ENCODE measurements at places on chromosomes 13 and 19.
A peak's percentile ranks its signal among the peaks of the same experiment; 100 is the strongest.

- no peak for DNase-seq
Measured at GRCh38 chr19:53394522-53394973, 401 bp upstream of the ZNF765 start.

GRCh38 chr19:18895824-18896341 lies at the start of gene CERS1:
TSS of gene CERS1 (minus strand) at chr19:18896158. CDS start at chr19:18896072, 86 bp downstream.
- DNase-seq: no peak

- DNase-seq: no peak
Measured at GRCh38 chr19:11247391-11247790, 8.0 kb downstream of the ANGPTL8 start.

- DNase-seq: no peak
Measured at GRCh38 chr19:55369653-55370304, 484 bp downstream of the IL11 start.

DNA sequence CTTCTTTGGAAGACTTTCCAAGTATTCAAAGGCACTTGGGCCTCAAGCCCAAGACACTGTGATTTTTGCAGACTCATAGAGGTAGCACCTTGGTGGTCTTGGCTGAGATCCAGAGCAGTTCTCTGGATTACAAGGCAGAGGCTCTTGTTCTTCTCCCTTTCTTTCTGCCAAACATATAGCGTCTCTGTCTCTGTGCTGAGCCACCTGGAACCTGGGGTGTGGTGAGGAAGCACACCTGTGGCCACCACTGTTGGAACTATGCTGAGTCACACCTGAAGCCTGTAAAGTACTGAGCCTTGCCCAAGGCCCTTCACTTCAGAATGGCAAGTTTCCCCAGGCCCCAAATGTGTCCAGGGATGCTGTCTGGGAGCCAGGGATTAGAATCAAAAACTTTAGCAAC lies 127.5 kb downstream of the FREM2 start:
- no peak for DNase-seq

GRCh38 chr19:39212375-39212742 lies 8.3 kb upstream of the SYCN start:
- DNase-seq: peak; percentile 32

DNA sequence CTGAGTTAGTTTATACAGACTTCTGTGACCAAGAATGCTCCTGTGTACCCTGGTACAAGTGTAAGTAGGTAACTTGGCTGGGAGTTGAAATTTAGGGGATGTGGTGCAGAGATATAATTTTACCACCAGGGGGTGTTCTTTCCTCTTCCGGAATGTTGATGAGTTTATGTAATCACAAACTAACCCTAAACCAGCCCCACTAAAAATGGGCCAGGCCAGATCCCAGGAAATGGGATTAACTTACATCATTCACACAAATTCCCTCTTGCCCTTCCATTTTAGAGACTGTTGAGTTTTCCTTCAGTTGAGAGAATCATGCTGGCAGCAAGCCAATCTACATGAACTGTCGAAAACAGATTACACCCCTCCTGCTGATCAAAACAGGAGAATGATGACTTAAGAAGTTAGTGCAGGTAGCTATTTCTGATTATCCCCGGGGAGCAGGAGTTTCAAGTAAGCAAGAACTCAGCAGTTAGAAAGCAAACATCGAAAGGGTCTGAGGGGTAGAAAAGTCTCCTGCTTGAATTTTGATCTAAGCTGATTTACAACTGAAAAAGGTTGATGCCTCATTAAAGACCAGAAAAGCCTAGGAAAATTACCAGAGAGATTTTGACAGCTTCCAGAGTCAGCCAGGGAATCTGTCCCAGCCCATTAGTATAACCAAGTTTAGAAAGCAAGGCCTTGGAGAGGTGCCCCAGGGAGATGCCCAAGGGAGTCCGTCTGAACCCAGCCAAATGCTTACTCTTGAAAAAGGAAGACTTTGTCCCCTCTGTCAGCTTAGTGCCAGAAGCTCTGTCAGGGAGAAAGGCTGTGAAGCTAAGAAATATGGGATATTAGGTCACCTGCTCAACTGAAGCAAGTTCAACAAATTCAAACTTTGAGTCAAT lies 32.3 kb upstream of the MED4 start:
- DNase-seq: peak; percentile 4

DNA sequence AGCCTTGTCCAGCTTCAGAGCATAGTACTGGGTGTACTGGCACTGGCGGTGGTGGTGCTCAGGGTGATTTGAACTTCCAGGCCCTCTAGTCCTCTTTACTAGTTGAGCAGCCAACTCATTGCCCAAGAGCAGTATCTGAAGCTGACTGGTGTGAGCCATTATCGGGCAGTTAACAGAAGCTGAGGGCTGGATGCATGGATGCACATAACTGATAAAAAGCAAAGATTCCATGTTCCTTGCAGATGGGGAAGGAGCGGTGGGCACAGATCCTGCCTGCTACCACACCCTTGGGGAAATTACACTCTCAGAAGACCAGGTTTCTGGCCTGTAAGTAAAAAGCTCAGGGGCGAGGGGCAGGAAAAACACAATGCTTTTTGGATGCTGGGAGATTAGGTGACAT lies 499.4 kb upstream of the ARGLU1 start:
- no peak for DNase-seq

DNA sequence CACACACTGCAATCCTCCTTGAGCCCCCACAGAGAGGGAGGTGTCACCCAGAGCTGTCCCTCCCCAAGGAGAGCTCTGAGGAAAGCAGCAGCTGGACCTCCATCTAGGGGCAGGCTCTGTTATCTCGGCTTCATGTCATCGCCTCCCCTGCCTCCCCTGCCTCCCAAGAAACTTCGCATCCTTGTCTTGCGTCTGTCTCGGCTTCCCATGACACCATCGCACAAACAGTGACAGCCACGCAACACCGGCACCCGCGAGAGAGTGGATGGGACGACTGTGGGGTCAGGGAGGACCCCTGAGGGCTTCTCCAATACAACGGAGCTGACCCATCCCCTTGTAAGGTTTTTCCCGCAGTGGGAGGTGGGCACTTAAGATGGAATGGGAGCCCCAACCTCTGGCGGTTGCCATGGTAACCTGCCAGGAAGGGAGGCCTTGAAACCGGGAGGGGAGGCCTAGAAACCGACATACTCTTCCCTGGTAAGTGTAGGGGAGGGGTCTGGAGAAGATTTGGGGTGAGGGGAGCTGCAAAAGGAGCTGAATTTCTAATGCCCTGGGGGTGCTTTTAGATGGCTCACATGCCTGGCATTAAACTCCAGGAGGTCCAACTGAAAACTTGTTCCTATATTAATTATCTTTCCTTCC lies 16.3 kb downstream of the TLE2 start:
- DNase-seq: no peak

DNA sequence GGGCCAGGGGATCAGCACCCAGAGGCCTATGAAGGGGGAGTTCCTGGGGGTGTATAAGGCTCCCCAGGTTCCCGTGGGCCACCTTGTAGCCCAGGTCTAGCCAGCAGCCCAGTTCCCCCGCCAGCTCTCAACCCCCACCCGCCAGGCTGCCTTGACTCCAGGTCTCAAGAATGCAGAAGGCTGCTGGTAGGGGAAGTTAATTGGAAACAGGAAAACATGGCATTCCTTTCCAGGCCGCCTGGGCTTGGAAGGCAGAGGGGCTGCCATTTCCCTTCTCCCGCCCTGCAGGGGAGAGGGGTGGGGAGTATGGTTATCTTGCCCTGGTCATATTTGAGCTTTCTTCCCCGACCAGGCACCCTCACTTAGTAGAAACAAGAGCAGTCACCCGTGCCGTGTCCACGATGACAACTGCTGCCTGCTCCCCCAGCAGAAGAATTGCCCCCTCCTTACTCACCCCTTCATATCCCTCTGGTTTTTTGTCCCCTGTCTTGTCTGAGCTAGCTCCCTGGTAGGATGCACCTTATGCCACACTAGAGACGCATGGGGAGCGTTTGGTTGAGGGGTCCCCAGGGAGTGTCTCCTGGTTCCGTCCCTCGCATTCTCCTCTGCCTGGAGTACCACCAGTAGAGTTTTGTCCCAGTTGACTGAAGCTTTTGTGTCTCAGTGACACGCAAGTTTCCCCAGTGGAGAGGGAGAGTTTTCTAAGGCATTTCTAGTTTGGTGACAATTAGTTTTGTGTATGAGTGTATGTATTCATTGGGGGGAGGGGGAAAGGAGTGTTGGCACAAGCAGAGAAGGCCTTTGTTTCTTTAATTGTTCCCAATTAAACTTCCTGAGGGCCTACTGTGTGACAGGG lies 4.5 kb downstream of the BICRA start:
- DNase-seq: no peak

DNA sequence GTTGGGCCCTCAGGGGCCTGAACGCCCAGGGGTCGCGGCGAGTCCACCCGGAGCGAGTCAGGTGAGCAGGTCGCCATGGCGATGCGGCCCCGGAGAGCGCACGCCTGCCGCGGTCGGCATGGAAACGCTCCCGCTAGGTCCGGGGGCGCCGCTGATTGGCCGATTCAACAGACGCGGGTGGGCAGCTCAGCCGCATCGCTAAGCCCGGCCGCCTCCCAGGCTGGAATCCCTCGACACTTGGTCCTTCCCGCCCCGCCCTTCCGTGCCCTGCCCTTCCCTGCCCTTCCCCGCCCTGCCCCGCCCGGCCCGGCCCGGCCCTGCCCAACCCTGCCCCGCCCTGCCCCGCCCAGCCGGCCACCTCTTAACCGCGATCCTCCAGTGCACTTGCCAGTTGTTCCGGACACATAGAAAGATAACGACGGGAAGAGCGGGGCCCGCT lies at the start of gene CCNA1:
Gene CCNA1 (plus strand): TSS at position 390 of the 439 bp plus-strand sequence. CDS start 562 bp downstream, outside the sequence.
- no peak for DNase-seq

GRCh38 chr13:110376120-110376519 lies 69.0 kb downstream of the COL4A2 start:
- DNase-seq: no peak

DNA sequence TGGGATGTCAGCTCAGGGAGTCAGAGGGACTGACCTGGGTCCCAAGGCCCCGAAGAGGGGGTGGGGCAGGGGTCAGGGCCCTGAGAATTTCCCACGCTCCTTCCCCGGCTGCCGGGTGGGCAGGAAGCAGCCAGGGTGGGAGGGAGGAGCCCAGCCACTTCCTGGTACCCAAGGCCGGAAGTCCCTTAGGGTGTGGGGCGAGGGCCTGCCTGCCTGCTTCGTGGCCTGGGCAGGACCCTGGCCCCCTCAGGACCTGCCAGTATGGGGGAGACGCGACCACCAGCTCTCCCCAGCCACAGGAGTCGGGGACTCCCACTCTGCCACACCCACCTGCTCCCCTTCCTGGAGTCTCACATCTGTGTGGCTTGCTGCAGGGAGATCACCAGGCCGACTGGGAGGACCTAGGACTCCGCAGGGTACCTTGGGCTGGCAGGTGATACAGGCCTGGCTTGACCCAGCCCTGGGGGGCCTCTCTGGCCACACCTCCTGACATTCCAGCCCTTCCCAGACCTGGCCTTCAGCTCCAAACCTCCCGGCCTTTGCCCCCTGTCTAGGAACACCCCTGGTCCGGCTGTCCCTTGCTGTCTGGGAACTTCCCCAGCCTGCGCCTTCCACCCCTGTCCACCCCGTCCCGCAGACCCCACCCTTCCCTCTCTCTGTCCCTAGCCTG lies 9.8 kb upstream of the CIRBP start:
- DNase-seq: peak; percentile 64

- no peak for DNase-seq
Measured at GRCh38 chr13:32115066-32115465, 83.5 kb downstream of the FRY start.

DNA sequence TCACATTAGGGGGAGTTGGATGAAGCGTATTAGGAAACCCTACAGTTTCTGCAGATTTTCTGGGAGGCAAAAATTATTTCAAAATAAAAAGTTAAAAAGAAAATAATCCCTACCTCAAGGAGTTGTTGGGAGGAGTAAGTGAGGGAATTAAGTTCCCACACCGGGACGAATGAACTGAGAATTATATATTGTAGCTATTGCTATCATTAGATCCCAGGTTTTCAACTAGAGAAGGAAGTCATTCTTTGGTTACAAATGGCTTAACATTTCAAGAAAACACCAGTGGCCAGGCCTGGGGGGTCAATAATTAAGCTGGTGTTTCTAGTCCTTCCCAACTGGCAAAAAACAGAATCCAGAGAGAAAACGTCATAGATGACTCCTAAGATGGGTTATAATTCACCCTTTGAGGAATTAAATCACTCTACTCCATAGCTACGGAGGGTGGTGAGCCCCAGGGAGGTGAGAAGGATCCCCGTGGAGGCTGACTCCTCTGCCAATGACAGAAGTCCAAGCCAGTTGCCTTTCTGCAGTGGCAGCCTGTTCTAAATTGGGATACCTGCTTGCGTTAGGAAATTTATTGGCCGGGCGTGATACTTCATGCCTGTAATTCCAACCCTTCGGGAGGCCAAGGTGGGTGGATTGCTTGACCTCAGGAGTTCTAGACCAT lies 1.2 kb upstream of the MYDGF start:
- DNase-seq: no peak

DNA sequence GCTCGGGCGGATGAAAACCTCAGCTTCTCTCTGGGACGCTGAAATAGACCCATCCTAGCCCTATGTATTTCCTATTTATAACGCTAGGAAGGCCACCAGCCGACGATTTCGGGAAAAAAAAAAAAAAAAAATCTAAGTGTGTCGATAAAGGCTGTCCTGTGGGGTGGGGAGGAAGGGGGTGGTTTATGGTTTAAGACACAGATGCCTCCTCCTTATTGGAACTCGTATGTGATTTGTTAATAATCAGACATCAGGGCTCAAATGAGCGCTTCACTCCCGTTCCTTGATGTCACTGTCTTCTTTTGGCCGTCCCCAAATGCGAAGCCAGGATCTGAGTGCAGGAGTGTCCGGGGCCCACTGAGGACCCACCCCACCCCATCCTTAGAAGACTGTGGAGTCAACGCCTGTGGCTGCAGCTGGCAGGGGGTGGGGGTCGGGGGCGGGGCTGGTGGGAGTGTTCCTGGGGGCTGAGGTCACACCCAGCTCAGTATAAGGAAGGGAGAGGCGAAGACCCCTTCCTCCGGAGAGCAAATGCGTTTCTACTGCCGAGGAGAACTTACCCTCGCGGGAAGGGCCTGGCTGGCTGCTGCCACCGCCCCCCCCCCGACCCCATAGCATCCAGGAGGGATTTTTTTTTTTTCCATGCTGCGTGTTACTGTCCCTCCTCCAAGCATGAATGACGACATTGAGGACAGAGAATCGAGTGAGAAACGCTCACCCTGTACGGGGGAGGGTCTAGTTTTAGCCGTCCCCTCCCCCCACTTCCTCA lies 971 bp downstream of the ATCAY start:
- no peak for DNase-seq

DNA sequence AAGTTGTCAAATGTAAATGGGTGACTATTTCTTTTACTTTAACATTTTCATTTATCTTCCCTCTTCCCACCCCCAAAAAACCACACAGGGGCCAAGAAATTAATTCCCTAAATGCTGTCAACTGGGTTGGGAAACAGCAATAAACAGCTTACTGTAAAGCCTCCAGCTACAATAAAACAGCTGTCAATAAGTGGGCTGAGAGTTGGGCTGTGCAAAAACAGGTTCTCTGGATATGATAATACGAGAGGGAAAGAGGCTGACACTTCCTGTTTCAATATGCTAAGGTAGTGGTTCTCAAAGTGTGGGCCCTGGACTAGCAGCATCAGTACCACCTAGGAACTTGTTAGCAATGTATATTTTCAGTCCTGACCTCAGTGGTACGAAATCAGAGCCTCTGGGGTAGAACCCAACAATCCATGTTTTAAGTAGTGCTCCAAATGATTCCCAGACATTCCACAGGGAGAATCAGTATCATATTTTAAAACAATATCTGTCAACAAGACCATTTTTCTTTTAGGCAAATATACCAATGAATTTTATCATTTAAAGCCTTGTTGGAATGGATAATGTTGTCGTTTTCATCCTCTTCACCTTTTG lies 8.4 kb downstream of the PCDH9 start:
- no peak for DNase-seq

- DNase-seq: no peak
Measured at GRCh38 chr13:42720858-42721219, 60.5 kb upstream of the FAM216B start.
